ENCODE measurements at places on chromosomes 1 and 21.
A peak's percentile ranks its signal among the peaks of the same experiment; 100 is the strongest.

- DNase-seq = no peak
Observed at GRCh38 chr1:6298940-6299465, 38.1 kb upstream of the GPR153 start.

DNA sequence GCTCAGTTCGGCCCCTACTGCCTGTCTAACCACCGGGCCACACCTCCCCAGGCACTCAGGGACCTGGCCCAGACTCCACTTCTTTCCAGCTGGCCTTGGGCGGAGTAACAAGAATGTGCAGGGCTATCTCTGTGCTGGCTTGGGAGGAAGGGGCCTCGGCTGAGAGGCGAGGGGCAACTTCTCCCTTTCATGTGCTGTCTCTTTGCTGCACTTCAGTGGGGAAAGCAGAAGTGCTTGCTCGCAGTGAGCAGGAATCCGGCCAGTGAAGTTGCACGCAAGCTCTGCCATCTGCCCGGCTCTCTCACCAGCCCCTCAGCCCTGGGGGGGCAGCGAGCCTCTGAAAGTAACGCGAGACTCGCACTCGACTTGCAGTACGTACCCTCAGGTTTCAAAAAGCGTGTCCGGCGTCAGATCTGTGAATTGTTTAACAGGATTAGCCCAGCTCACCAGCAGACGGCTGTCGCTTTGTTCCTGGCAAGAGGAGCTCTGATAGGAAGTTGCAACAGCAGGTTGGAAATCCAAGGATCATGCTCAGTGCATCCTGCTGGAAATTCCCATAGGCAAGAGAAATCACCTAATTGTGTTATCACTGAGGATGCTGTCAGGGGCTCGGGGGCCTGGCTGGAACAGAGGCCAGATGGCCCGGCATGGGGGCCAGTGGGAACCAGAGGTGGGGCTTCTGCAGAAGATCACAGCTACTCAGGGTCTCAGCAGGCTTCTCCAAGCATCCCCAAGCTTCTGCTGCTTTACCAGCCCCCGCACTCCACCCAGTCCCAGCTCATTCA, 221.1 kb downstream of the NPHP4 start:
- no peak for DNase-seq

DNA sequence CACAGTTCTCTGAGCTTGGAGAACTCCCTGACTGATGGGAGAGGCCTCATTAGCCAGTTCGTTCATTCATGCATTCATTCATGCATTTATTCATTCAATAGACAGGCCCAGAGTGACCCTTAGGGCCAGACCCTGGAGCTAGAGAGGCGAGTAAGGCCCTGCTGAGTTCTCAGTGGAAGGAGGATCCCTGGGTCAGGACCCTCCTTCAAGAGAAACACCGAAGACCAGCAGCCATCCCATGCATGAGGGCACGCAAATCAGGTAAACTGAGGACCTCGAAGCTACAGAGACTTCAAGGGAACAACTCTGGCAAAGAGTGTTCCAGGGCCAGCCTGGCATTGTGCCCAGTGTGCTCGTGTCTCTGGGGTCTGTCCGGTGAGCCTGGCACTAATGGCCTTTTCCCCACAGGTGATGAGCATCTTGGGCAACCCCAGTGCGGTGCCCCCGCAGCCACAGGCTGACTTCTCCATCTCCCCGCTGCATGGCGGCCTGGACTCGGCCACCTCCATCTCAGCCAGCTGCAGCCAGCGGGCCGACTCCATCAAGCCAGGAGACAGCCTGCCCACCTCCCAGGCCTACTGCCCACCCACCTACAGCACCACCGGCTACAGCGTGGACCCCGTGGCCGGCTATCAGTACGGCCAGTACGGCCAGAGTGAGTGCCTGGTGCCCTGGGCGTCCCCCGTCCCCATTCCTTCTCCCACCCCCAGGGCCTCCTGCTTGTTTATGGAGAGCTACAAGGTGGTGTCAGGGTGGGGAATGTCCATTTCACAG, 104.8 kb downstream of the PAX7 start:
- DNase-seq = no peak

- peak; percentile 42 for DNase-seq
Observed at GRCh38 chr1:1419813-1420653, 1.0 kb downstream of the ANKRD65 start.

GRCh38 chr1:151846062-151846568, 6.5 kb upstream of the C2CD4D start:
- no peak for DNase-seq

- no peak for DNase-seq
Observed at GRCh38 chr1:162381383-162381782, at the start of gene C1orf226. TSS of gene C1orf226 (plus strand) at chr1:162381728. CDS start at chr1:162381902, 174 bp downstream.

- no peak for DNase-seq
Observed at GRCh38 chr1:73901738-73902137, 296.2 kb downstream of the LRRIQ3 start.

DNA sequence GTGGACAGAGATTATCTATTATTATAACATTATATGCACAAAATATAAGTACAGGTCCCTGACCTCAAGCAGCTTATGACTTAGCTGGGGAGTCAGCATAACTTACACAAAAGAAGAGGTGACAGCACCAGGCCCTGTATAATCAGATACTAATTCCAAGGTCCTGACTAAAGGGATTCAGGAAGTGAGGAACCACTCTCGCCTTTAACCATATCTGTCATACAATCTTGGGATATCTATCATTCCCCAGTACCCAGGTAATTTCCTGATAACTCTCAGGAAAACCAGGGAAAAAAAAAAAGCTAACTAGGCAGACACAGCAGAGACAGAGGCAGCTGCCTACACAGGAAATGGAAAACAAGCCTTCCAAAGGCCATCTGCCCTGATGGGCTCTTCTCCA, 78.5 kb upstream of the CAMK1G start:
- DNase-seq = no peak

GRCh38 chr1:9900142-9901043, 9.7 kb downstream of the CTNNBIP1 start:
- DNase-seq = no peak

- no peak for DNase-seq
Observed at GRCh38 chr1:3889936-3890335, 10.1 kb downstream of the C1orf174 start.

GRCh38 chr1:178939338-178940067, 68.6 kb upstream of the ANGPTL1 start:
- DNase-seq = no peak

DNA sequence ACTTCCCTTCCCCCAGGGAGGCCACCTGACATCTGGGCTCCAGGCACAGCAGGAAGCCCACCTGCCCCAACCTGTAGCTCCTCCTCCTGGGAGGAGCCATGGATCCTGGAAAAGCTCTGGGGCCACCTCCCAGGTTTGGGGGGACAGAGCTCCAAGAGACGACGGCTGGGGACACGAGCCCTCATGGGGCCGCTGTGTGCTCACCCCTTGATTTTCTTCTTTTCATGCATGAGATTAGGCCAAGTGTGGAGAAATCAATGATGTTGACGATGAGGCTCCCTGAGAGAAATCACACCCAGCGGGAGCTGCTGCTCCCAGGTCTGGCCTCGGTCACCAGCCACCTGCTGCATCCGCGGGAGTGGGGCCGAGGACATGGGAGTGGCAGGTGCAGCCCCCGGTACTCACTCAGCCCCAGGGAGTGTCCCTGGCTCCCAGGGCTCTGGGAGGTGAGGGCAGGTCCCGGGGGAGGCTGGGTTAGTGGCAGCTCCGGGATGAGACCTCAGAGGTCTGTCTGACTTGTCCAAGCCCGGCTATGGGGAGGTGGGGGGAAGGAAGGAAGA, 8.7 kb downstream of the TNFRSF14 start:
- no peak for DNase-seq

- no peak for DNase-seq
Observed at GRCh38 chr1:56320464-56321149, 258.8 kb downstream of the PLPP3 start.

DNA sequence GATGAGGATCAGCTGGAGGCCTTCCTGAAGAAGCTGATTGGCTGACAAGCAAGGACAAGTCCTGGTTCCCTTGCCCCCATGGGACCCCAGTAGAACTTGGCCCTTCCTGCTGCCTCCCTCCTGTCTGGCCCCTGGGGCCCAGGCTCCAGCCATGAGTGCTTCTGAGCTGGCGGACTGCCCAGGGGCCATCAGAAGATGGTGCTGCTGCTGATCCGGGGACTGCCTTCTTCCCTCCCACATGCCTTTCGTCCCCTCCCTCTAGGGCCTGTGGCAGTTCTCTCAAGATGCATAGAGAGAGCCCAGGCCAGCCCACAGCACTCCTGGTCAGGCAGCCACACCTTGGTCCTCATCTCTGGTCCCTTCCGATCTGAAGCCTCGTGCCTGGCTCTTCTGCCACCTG, 57.9 kb upstream of the PRKACB start:
- no peak for DNase-seq

DNA sequence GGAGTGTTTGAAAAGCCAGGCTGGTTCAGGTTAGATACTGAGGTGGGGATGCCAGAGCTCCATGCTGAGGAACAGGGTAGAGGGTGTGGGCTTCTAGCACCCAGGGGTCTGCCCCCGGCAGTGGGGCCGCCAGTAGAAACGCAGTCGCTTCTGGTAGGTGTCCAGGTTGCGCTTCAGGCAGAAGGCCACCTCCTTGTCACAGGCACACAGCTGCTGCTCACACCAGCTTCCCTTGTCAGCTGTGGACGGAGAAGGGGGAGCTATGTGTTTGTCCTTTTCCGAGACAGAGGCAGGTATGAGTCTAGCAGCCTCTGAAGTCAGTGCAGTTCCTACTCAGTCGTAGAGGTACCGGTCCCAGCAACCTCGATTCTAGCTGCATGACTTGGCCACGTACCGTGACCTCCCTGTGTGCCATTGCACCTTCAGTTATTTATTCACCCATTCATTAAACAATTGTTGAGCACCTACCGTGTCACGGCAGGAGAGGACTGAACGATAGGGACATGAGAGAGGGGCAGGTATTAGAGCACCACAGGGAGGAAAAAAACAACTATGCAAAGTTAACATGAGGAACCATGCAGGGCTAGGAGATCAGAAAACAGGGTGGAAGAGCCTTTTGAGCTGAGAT, 5.2 kb downstream of the PLA2G2D start:
- DNase-seq = no peak

DNA sequence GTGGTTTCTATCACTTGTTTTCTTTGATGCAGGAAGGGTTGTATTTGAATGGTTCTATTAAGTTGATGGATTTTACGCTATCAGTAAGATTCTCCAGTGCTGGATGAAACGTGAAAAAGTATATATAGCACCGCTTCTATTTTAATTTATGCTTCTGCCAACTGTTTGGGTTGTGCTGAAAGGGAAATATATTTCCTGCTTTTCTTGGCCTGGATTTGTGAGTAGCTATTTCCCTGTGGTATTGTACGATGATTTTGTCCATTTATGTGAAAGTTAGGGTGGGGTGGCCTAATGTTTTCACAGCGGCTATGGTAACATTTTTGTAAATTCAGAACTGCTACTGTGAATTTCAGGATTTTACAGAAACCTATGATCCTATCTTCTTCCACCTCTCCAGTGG, 322 bp downstream of the C1orf162 start:
- no peak for DNase-seq

GRCh38 chr1:25037174-25038074, 107.3 kb upstream of the RUNX3 start:
- peak; percentile 62 for DNase-seq

DNA sequence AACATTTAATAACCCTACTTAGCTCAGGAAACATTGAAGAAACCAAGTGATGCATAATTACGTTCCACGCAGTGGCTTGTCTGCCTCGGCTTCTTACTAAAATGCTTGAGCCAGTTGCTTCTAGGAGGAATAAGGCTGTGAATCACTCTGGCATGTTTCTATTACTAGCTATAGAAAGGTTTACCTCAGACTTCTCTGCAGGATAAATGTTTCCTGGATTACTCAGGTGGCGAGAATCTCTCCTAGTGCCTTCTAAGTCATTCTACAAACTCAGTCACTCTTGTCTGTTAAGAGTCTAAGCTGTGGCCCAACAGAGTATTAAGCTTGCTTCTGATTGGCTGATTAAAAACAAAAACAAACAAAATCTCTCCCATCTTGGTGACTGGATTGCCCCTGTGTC, 92.0 kb upstream of the RALGPS2 start:
- DNase-seq = no peak

GRCh38 chr1:75327395-75327794, 193.2 kb downstream of the LHX8 start:
- no peak for DNase-seq

DNA sequence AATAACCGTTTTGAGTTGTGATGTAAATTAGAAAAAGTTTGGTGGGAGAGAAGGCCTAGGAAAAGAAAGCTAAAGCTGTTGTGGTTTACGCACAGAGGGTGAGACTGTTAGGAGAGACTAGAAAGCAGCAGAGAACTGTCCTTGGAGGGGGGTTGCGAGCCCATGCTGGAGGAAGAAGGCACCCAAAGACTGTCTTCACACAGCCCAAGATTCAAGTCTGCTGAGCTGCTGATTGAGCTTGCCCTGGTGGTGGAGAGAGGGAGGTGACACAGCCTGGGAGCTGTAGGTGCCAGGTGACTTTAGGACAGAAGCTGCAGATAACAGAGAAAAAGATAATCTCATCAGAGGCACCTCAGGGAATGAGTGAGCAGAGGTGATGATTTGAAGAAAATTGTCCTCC, 18.3 kb upstream of the TLR5 start:
- no peak for DNase-seq

- DNase-seq = no peak
Observed at GRCh38 chr1:35226546-35226945, 33.6 kb upstream of the SFPQ start.

DNA sequence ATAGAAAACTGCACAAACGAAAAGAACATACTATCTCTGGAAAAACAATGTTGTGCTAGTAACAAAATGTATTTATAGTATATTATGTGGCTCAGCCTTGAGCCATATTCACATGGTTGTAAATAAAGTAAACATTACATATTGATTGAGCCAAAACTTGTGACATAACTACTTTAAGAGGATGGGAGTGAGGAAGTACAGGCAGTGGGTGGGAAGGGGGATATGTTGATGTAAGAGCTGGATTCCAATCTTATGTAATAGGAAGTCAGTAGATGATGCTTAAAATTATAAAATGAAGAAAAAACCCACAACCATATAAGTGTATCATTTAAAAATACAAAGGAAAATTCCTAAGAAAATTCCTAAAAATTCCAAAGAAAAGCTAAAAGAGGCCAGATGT, 42.7 kb downstream of the RHOU start:
- no peak for DNase-seq

DNA sequence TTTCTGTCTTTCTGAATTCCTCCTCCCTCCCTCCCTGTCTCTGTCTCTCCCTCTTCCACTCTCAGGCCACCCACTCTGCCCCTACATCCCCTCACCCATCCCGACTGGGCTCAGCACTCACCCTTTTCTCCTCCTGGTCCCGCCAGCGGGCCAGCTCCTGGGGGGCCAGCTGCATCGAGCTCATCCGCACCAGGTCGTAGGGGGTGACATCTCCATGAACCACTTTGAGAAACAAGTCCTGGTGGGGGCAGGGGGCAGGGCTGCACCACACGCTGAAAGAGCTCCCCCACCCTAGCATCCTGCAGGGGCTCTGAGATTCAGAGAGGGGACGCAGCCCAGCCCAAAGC, 17.8 kb downstream of the SPOCD1 start:
- DNase-seq = no peak

DNA sequence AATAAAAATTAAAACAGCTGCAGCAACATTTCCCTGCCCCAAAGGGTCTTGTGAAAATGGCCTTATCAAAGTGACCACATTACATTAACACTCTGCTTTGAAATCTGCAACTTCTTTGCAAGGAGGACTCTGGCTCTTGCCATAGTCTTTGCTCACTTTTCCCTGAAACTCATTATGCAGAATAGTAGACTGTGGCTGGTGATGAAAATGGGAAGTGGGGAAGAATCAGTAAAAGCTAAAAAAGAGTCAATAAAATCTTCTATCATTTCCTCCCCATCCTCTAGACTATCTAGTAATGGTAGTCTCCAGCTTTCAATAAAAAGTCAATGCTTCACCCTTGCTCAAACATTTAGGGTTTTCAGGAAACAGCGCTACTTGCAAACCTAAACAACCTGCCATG, 18.6 kb upstream of the NUP133 start:
- DNase-seq = no peak
